ENCODE measurements at places on chromosomes 12 and 14.

DNA sequence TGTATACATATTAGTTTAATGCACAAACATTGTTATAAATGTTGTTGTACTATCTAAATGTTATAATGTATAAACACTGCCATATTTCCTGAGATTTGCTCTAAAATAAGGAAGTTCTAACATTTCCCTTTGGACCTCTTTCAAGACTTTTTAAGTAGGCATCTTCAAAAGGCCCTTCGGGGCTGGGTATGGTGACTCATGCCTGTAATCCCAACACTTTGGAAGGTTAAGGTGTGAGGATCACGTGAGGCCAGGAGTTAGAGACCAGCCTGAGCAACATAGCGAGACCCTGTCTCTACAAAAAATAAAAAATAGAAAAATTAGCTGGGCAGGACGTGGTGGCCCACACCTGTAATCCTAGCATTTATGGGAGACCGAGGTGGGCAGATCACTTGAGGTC, 35.5 kb downstream of the FBLN5 start:
- no peak for DNase-seq

GRCh38 chr12:78739653-78740052, 124.9 kb upstream of the SYT1 start:
- DNase-seq = no peak

- DNase-seq = no peak
These were observed 27.7 kb upstream of the DHRS2 start for GRCh38 chr14:23608454-23608853.

- no peak for DNase-seq
These were observed 440.4 kb upstream of the PRICKLE1 start for GRCh38 chr12:43029971-43030370.

DNA sequence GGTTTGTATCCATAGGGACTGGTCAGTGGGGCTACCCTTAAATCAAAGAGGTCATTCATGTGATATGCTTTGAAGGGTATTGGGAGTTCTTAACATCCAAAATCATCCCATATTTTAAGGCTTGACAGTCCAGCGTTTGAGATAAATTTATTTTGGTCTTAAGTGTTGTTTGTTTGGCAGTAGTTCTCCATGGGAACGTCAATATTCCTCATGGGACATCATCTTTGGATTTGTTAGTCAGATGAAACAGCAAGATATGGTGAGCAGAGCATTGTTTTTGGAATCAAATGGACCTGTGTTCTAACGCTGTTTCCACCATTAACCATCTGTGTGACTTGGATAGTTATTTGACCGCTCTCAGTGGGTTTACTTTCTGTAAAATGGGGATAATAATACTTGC, 45.9 kb upstream of the GSG1 start:
- DNase-seq = no peak

Measured in NCI-H1694 (cell line).